ENCODE measurements at places on chromosomes 5 and 9.

DNA sequence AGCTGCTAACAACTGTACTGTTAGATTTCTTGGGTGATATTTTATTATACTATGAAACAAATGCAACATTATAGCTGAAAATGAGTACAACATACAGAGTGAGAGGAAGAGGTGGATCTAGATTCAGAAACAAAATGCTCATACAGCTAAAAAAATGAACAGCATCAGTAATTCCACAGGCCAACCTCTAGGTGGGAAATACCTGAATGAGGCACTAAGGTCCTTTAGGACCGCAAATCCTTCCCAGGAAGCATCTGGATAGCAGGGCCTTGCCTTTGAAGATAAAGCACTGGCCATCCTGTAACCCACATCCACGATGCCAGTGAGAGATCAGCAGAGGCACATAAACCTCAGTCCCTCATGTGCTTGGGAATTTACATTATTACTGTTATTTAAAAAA, 310.8 kb downstream of the YTHDC2 start:
- no peak for DNase-seq

GRCh38 chr9:134986957-134987356, 69.2 kb upstream of the FCN1 start:
- no peak for DNase-seq

DNA sequence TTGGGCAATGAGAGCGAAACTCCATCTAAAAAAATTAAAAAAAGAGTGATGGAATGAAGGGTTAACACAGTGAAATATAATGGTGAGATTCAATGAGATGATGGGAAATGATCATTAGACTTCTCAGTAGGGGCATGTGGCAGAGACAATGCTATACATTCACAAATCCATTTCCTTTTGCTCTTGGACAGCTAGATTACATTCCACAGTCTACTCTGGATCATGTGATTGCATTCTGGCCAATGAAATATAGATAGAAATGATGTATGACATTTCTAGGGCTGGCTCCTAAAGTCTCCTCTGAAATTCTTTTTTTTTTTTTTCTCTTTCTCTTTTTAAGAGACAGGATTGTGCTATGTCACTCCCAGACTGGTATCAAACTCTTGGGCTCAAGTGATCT, 3.8 kb upstream of the GALT start:
- no peak for DNase-seq

DNA sequence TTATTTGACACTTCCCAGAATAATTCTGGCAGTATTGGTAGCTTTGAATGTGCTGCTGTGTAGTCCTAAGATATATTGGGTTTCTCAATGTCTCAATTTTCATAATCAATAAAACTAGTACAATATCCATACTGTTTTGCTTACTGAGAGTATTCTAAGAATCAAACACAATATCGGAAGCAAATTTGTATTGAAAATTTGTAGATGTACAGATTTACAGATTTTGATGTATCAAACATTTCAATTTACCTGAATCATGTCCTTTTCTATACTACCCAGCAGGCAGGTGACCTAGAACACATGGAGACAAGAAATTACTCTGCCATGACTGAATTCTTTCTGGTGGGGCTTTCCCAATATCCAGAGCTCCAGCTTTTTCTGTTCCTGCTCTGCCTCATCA, at the start of gene OR13D1:
Gene OR13D1 (plus strand): TSS at position 301 of the 400 bp plus-strand sequence. CDS start 0 bp downstream, at position 301.
- no peak for DNase-seq

- DNase-seq = no peak
Measured at GRCh38 chr5:116495786-116496357, 78.8 kb downstream of the SEMA6A start.

GRCh38 chr9:134473141-134474054, 147.1 kb downstream of the RXRA start:
- peak; percentile 34 for DNase-seq

GRCh38 chr5:145667742-145668141, 167.4 kb downstream of the PRELID2 start:
- no peak for DNase-seq

- no peak for DNase-seq
Measured at GRCh38 chr9:21454149-21454548, 13.9 kb downstream of the IFNA1 start.

GRCh38 chr5:163633926-163634460, 128.6 kb downstream of the MAT2B start:
- DNase-seq = no peak

- DNase-seq = no peak
Measured at GRCh38 chr9:71781391-71781790, 13.1 kb upstream of the CEMIP2 start.

GRCh38 chr9:91948597-91949391, 1.2 kb downstream of the ROR2 start:
- peak; percentile 85 for DNase-seq

DNA sequence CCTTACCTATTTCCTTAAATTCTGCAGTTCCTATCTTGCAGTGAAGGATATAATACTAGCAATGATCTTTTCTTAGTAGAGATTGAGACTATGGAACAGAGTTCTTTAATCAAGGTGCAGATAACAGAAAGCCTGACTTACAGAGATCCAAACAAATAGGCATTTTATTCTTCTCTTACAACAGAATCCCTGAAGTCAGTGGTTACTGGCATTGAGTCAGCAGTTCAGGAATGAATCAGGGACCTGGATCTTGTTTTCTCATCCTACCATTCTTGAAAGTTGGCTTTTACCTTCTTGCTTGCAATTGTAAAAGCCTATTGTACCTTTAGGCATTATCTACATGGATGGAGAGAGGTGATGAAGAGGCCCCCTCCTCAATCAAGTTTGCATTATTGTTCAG, 47.5 kb upstream of the TLE4 start:
- DNase-seq = no peak

DNA sequence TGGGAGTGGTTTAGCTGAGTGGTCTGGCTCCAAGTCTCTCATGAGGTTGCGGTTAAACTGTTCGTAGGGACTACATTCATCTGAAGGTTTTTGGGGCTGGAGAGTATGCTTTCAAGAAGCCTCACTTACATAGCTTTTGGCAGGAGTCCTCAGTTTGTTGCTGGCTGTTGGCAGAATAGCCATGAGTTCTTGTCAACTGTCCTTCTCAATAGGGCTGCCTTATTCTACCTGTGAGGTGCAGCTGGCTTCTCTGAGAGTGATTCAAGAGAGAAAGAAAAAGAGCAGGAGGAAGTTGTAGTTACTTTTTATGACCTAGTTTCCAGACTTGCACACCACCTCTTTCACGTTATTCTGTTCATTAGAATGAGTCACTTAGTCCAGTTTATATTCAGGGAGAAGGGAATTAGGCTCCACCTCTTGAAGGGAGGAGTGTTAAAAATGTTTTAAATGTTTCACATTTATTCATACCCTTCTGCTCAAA, 33.2 kb downstream of the YTHDC2 start:
- DNase-seq = no peak

DNA sequence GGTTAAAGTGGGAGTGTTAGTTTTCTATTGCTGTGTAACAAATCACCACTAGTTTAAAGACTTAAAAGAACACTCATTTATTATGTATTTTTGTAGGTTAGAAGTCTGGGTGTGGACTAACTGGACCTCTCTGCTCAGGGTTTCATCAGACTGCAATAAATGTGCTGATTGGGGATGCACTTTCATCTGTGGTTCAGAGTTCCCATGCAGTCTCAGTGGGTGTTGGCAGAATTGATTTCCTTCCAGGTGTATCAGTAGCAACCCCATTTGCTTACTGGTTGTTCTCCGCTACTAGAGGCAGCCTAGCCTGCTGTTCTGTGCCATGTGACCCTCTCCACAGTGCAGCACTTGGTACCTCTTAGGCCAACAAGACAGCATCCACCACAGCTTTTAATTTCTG, 2200.5 kb downstream of the MAT2B start:
- no peak for DNase-seq

GRCh38 chr5:59746241-59746765, 147.2 kb downstream of the PDE4D start:
- DNase-seq = no peak

DNA sequence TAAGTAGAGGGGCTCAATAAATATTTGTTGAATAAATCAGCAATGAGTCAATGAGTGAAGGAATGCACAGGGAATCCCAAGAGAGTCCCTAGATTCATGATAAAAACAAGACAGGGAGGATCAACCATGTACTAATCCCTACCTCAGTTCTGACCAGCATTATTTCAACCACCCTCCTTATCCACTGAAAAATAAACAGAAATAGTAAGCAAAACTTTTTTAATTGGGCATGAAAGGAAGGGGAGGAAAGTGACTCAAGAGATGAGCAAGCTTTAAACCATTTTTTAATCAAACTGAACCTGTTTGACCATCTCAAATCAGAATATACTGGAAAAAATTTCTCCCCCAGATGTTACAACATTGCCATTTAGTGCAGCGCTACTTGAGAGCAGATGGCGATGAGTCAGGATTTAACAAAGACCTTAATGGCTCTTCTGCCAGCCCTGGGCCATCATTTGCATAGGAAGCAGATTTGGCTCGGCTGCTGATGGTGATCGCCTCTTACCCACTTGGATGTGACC, 194.8 kb upstream of the SLC30A5 start:
- peak; percentile 70 for DNase-seq

GRCh38 chr5:164336906-164337305, 831.5 kb downstream of the MAT2B start:
- DNase-seq = no peak

DNA sequence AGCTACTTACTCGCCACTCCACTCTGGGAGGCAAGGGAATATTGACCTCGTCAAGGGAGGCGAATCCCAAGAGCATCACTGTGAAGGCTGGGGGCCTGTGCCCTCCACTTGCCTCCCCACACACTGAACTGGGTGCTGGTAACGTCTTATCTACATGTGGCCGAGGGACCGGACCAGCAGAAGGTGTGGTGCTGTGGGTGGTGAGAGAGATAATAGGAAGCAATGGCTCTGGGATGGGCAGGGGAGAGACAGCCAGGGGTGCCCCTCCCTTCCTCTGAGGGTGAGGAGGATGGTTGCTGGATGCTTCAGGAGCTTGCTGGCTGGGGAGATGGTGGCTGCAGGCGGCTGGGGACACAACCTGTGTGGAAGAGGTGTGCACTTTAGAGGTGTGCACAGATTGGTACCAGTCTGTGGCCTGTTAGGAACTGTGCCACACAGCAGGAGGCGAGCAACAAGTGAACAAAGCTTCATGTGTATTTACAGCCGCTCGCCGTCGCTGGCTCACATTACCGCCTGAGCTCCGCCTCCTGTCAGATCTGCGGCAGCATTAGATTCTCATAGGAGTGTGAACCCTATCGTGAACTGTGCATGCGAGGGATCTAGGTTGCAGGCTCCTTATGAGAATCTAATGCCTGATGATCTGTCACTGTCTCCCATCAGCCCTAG, 100.3 kb downstream of the ENTREP1 start:
- DNase-seq = no peak

DNA sequence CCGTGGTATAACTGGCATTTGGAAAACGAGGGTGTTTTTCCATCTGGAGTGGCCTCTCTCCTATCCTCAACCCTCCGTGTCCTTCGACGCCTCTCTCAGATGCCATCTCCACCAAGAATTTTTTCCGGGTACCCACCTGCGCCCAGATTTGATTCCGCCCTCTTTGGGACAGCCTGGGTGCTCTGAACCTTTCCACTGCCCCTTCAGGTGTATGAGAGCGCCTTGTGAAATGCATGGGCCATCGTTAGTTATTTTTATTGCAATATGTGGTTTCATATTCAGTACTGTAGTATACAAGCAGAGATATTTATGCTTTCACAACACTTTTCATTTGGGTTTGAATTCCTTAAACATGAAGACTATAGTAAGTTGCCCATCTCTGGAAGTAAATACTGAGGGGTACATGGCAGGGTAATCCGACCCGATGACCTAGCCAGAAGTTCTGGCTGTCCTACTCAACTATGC, 78.2 kb upstream of the IFNE start:
- no peak for DNase-seq

GRCh38 chr5:135020111-135020895, 13.7 kb downstream of the PITX1 start:
- DNase-seq = no peak

- DNase-seq = no peak
Measured at GRCh38 chr5:172505845-172506244, 51.5 kb upstream of the SH3PXD2B start.

- no peak for DNase-seq
Measured at GRCh38 chr9:114384836-114385396, 2.9 kb downstream of the AKNA start.

- no peak for DNase-seq
Measured at GRCh38 chr5:75320371-75320770, 16.6 kb upstream of the HMGCR start.

GRCh38 chr5:170619869-170620268, 116.0 kb downstream of the KCNIP1 start:
- no peak for DNase-seq

- no peak for DNase-seq
Measured at GRCh38 chr5:107646418-107646817, 24.3 kb downstream of the EFNA5 start.

GRCh38 chr5:38295751-38296150, 37.4 kb downstream of the EGFLAM start:
- DNase-seq = no peak

GRCh38 chr5:59503220-59503619, 390.3 kb downstream of the PDE4D start:
- no peak for DNase-seq

GRCh38 chr5:57770039-57770438, 287.4 kb upstream of the ACTBL2 start:
- no peak for DNase-seq

DNA sequence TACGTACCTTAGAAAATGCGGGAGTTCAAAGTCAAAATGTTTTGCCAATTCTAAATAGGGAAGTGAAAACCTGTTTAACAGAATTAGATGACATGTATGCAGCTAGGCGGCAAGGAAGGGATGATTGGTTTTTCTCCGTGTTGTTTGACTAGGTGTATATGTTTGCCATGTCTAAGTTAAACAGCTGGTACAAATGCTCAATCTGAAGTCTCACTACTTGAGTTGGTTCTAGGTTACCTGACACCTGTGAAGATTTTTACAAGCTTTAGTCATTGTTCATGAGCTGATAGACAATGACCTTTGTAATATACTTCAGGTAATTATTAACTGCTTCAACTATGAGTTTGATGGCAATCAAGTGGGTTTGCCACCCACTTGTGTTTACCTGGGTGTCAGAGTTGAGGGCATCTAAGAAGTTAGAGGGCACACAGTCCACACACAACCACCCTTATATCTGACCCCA, 74.3 kb downstream of the SLC44A1 start:
- no peak for DNase-seq

DNA sequence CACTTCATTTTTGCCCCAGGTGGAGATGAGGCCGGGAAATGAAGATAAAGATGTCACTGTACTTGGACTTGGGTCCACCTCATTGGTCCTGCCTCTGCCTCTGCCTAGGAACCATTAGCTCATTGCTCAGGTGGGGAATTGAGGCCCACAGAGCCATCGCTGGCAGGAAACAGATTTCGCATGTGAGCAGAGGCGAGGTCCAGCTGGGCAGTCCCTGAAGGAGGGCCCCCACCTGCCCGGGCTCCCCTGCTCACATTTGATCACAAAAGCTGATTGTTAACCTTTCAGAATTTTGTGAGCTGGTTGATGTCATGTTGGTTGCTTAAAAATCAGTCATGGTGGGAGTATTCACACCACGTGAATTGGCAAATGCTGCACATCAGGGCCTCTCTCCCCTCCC, 273.8 kb upstream of the MVB12B start:
- DNase-seq = no peak

DNA sequence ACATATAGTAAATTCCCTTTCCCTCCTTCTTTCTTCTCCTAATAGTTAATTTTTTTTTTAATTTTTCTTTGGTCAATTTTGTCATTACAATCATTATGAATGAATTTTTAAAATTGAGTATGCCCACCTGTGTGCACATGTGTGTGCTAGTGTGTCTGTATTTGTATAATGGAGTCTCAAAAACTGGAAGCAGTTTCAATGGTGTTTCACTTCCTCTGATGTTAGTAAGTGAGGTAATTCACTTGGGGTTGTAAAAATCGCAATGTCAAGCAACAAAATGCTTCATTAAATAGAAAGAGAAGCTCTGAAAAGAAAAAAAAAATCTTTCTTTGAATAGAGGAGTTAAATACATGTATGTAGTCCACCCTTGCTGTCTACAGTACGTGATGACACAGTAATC, 1467.6 kb upstream of the NUDT12 start:
- DNase-seq = no peak
